ENCODE measurements at places on chromosomes 12 and 14.

DNA sequence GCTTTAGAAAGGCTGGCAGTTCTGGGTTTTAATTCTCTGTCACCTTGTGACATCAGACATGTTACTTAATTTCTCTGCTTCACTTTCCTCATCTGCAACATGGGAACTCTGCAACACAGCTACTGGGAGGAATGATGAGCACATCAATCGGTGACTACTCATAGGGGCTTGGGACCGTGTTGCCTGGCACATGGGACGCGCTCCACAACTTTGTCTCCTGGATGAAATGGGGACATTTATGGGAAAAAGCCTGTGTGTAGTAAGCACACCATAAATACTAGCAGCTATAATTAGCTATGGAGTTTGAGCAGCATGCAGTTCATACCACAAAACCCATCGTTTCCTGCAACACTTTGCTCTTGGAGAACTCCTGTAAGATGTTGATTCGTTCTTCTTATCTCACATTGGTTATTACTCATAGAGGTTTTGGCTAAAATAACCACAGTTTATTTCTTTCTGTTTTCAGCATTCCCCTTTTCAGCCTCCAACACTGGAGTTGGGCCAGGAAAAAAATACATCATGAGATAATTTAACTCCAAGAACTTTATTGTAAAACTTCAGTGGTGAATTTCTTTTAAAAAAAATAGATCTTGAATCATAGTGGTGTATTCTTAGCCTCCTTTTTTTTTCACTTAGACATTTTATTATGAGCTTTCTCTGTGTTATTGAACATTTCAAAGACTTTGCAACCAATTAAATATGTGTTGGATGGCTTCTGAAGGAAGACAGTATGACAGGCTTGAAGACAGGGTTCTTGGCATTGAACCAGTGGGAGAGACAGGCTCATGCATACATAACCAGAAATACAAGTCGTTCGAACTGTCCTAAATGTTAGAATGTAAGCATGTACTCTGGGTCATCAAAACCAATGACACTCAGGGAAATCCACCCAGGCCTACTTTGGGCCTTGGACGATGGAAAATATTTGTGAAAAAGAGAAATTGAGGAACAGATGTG, 72.7 kb downstream of the RIN3 start:
- DNase-seq: peak; percentile 99

- no peak for DNase-seq
Measured at GRCh38 chr14:29858299-29858698, 69.3 kb downstream of the PRKD1 start.

DNA sequence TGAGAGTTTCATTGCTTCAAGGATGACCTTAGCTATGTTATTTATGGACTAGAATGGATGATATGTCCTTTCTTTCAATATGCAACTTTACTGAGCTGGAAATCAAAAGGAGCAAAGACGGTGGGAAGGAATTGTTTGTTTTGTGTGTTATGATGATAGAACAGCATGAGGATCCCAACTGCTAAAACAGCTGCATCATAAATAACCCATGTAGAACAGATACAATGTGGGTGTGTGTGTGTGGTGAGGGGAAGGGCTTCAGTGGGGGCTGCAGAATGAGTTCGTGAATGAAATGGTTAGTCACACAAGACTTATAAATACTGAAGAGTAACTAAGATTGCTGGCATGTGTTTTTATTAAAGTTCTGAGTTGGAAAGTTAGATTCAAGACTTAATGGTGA, 80.1 kb downstream of the DACT1 start:
- no peak for DNase-seq

- DNase-seq: no peak
Measured at GRCh38 chr12:129075460-129076208, 222.4 kb downstream of the GLT1D1 start.

GRCh38 chr12:3537719-3538465, 46.9 kb downstream of the PRMT8 start:
- no peak for DNase-seq

DNA sequence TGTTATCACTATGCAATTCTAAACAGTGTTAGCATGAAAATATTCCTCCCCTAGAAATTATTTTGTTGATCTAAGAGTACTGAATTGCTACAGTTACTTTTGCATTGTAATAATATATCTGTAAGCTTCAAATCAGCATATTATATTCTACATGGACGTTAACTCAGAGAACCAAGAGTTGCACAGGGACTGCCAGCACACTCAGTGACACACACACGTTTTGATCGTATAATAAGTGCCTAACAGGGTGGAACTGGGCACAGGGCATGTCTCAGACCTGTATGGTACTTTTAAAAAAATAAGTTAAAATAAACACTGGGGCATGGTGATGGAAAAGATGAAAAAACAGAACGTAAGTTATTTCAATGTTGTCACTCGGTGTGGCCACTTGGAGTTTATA, 451.6 kb downstream of the RGS6 start:
- no peak for DNase-seq

DNA sequence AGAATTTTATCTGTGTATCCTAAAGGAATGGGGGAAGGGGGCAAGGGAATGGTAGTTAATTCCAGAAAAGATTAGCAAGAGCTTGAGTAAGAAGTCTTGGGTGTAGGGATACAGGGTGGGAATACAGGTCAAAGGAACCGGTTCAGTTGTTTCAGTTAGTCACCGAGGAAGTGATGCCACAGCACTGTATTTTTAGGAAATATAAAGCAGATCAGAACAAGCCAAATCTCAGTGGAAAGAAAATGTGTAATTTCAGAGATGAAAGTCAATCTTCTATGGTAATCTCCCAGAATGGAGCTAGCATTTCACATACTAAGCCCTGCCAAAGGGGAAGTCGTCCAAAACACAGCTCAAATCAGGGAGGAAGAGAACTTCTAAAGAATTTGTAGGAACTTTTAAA, 4.7 kb upstream of the TUBA1C start:
- DNase-seq: peak; percentile 49

GRCh38 chr12:49626836-49627235, 3.5 kb downstream of the PRPF40B start:
- no peak for DNase-seq

DNA sequence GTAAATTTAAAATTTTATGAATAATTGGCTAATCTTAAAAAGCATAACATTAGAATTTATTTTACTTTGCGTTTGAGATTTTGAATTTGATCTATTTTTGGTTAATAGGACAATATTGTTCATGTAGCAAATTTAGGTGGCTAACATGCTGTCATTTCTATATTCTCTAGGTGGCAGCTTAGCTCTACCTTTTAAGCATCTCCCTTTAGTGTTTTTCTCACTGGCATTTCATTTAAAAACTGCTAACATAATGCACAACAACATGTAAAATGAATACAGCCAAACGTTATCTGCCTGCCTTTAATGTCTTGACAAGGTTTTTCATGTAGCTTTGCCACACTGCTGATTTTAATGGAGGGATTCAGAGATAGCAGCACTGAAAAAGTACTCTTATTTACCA, 272.4 kb upstream of the FBXO33 start:
- DNase-seq: no peak

- DNase-seq: no peak
Measured at GRCh38 chr12:25840678-25841465, 117.6 kb upstream of the RASSF8 start.

GRCh38 chr12:83136411-83136810, 449.7 kb downstream of the TMTC2 start:
- DNase-seq: no peak

GRCh38 chr14:28771168-28771567, 4.6 kb downstream of the FOXG1 start:
- DNase-seq: no peak

DNA sequence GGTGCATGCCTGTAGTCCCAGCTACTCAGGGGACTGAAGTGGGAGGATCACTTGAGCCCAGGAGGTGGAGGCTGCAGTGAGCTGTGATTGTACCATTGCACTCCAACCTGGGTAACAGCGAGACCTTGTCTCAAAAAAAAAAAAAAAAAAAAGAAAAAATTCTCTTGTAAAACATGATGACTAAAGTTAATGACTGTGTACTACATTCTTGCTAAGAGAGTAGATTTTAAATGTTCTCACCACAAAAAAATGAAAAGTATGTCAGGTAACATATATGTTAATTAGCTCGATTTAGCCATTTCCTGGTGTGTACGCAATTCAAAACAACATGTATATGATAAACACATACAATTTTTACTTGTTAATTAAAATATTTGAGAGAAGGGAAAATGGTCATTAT, 480.7 kb upstream of the RGS6 start:
- DNase-seq: no peak

GRCh38 chr12:21337453-21337852, 2.7 kb upstream of the SLCO1A2 start:
- no peak for DNase-seq

- DNase-seq: peak; percentile 68
Measured at GRCh38 chr12:110100315-110100970, 23.7 kb upstream of the IFT81 start.
